ENCODE measurements at places on chromosomes 16 and 17.

- no peak for DNase-seq
Measured at GRCh38 chr17:77474292-77474988, 333.7 kb downstream of the SEC14L1 start.

DNA sequence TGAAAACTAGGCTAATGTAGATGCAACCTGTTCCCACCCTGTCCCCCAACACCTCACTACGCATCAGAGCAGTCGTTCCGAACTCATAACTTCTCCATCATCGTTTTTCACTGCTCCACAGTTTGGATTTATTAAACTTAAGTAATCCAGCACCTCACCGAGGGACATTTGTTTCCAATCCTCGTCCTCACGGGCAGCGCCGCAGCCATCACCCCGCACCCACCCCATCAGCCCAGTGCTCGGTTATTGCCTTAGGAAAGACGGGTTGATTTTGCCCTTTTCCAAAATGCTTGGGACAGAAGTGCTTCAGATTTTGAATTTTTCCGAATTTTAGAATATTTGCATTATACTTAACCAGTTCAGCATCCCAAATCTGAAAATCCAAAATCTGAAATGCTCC is 71.0 kb upstream of the DOC2B start:
- DNase-seq, result no peak

DNA sequence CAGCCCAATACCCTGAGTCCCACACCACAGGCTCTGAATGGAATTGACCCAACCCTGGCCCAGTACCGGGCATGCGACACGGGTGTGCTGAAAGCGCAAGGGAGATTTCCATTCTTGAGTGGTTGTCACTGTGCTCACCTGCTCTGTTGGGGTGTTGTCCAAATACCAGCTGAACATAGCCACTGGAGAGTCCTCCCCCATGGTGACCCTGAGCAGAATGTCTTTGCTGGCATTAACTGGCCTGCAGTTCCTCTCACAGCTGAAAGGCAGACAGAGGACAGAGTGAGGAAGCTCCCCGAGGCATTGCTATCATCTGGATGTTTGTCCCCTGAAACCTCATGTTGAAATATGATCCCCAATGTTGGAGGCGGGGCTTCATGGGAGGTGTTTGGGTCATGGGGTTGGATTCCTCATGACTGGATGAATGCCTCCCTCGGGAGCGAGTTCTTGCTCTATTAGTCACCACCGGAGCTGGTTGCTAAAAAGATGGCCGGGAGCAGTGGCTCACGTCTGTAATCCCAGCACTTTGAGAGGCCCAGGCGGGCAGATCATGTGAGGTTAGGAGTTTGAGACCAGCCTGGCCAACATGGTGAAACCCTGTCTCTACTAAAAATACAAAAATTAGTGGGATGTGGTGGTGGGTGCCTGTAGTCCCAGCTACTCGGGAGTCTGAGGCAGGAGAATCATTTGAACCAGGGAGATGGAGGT is 57.3 kb upstream of the BCO1 start:
- no peak for DNase-seq

DNA sequence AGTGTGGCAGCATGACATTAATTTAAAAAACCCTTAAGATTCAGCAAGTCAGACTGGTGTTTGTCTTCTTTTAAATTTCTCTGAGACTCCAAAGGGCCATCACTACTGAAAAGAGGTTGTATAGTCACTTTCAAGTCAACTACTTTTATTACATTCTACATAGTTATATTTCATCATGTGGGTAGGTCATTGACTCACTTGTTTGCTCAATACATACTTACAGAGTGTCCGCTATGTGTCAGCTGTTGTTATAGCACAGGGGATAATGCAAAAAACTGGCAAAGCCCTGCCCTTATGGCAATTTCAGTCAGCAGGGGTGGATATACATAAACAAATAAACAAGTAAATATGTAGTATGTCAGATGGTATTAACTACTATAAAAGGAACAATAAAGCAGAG is 2.5 kb upstream of the MYH4 start:
- DNase-seq, result no peak

DNA sequence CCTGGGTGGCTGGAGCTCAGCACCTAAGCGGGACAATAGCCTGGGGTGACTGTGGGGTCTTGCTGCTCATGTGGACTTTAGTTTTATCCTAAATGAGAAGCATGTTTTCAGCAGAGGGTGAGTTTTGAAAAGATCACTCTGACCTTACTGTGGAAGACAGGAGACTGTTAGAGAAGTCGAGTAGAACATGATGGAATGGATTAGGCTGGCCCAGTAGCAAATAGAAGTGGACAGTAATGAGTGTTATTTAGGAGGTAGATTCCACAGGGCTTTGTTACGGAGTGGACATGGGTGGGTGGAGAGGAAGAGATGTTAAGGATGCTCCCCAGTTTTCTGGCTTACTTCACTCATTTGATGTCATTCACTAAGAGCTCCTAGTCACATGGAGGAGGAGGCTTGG is 73.3 kb upstream of the TBX2 start:
- no peak for DNase-seq

DNA sequence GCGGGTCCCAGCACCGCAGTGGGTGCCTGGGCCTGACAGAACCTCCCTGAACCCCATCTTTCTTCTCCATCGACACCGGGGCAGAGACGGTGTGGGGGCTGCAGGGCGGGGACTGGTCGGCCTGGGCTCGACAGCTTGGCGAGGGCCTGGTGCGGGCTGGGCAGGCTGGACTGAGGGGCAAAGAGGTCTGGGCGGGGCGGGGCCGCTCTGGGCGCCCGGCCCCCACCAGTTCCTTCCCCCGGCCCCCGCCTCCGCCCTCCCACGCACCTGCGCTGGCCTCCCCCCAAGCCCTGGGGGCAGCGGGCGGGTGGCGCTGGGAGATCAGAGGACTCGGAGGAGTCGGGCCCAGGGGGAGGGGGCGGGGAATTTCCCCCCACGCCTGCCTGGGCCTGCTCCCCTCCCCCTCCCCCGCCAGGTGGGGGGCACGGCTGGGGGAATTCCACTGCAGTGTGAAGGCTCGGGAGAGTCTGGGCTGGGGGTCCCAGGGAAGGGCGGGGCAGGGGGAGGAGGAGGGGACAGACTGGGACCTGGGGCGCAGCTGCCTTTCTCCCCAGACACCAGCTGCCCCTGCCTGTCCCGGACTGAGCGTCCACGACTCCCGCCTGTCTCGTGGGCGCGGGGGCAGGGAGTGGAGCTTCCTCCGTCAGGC is 877 bp upstream of the KREMEN2 start:
- no peak for DNase-seq

GRCh38 chr16:73126525-73126853 is 78.6 kb upstream of the ZFHX3 start:
- DNase-seq, result no peak

GRCh38 chr16:787321-787966 is 737 bp downstream of the RPUSD1 start:
- no peak for DNase-seq

GRCh38 chr16:85420501-85421337 is 192.4 kb upstream of the GSE1 start:
- DNase-seq, result peak; percentile 70

DNA sequence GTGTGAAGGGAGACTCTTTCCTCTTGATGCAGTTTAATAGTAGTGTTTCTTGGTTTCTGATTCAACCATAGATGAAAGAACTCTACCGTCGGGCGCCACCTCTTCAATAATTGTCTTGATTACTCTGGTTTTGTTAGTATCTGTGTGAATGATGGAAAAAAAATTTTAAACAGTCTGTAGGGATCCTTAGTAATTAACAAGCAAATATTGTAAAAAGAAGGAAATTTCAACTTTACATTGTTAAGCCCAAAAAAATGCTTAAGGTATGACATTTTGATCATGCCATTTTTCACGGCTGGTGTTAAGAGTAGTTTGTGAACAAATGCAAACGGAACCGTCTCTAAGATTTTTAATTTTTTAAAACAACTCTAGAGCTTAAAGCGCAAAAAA is 4.1 kb downstream of the KRT10 start:
- DNase-seq, result no peak

DNA sequence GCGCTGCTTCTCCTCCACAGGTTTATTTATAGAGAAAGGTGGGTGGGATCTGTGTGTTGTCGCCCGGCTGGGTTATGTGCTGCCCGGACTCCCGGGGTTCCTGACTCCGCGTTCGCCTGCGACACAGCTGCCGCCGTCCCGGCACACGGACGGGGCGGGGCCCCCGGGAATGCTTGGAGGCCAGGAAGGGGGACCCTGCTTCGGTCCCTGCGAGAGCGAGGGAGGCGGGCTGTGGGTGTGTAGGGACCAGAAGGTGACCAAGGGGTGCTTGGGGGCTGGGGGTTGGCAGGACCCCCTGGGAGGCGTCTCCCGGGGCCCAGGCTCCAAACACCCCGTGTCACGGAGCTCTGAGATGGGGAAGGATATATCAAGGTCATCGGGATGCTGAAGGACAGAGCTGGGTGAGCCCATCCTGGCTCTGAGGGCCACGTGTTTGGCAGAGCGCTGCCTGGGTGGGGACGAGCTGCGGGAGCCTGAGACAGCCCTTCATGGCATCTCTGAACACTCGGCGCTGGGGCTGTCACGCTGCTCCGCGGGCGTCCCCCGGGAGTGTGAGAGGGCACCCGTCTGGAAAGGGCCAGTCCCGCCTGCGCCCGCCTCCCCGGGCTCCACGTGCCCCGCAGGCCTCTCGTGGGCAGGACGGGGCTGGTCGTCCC is 4.2 kb downstream of the CACNA1H start:
- no peak for DNase-seq

DNA sequence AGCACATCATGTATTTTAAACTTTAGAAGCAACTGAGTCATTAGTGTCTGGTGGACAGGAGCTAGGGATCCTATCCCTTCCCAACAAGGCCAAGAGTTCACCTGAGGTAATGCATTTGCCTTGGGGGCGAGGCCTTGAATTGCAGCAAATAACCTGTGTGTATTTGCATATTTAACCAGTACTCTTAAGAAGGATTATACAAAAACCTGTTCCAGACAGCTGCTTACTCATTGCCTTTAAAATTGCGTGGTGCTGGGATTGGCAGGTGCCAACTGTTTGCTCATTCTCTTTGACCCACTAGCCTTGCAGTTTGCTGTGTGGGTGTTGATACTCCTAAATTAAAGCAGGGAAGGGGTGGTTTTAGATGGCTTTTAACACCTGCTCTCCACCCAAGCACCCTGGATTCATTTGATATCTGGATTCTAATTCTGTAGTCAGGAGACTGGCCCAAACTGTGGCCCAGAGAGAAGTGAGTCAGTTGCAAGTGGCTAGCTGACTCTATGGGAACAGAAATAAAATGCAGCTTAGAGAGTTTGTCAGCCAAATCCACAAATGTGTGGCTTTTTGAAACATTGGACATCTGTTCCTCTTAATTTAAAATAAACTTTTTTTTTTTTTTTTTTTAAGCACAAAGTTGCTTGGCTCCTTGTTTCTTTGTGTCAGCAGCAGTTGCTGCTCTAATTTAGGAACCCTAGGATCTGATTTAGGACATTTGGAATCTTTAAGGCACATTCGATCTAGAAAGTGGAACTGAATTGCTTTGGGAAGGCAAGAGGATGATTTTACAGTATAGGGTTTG is 46.9 kb downstream of the TUBD1 start:
- no peak for DNase-seq

DNA sequence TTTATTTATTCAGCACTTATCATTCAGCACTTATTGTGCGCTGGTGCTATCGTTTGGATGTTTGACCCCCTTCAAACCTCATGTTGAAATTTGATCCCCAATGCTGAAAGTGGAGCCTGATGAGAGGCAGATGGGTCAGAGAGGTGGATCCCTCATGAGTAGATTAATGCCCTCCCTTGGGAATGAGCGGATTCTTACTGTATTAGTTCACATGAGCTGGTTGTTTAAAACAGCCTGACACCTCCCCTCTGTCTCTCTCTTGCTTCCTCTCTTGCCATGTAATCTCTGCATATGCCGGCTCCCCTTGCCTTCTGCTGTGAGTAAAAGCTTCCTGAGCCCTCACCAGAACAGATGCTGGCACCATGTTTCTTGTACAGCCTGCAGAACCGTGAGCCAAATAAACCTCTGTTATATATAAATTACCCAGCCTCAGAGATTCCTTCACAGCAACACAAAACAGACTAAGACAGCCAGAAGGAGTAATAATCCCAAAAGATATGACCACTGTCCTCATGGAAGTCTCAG is 111.1 kb downstream of the CACNG3 start:
- DNase-seq, result no peak

DNA sequence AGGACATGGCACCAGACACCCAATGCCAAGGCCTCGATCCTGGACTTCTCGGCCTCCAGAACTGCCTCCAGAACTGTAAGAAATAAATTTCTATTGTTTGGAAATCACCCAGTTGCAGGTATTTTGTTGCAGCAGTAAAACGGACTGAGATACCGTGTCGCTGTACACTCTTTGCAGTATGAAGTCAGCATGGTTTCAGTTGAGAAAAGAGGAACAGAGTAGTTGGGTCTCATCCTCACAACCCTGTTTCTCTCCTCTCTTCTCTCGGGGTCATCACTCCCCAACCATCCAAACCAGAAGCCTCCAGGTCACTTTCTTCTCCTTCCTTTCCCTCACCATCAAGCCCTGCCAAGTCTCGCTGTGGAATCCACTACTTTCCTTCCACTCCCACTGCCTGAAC is 77.8 kb downstream of the ADCY9 start:
- no peak for DNase-seq

DNA sequence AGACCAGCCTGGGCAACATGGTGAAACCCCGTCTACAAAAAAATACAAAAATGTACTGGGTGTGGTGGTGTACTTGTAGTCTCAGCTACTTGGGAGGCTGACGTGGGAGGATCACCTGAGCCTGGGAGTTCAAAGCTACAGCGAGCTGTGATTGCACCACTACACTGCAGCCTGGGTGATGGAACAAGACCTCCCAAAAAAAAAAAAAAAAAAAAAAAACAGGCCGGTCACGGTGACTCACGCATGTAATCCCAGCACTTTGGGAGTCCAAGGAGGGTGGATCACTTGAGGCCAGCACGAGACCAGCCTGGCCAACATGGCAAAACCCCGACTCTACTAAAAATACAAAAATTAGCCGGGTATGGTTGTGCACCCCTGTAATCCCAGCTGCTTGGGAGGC is 12.7 kb upstream of the APPBP2 start:
- DNase-seq, result no peak

DNA sequence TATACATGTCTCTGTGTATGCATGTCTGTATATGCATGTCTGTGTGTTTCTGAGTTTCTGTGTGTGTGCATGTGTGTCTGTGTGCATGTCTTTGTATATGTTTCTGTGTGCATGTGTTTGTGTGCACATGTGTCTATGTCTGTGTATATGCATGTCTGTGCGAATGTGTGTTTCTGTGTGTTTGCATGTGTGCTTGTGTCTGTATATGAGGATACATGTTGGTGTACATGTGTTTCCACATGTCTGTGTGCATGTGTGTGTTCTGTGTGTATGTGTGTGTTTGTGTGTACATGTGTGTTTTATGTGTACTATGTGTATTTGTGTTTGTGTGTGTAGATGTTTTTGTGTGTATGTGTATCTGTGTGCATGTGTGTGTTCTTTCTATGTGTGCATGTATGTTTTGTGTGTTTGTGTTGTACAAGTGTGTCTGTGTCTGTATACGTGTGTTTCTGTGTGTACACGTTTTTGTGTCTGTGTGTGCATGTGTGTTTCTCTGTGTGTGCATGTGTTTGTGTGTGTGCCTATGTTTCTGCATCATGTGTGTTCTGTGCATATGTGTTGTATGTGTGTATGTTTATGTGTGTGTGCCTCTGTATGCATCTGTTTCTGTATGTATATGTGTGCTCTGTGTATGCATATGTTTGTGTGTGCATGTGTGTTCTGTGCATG is 8.9 kb upstream of the RAB37 start:
- DNase-seq, result no peak

GRCh38 chr16:51635181-51635580 is 484.1 kb upstream of the SALL1 start:
- DNase-seq, result no peak

Data from activated CD4-positive, alpha-beta T cell treated with anti-CD3 and anti-CD28 coated beads for 24 hours (primary cell).